ENCODE measurements at places on chromosomes 3 and 15.

DNA sequence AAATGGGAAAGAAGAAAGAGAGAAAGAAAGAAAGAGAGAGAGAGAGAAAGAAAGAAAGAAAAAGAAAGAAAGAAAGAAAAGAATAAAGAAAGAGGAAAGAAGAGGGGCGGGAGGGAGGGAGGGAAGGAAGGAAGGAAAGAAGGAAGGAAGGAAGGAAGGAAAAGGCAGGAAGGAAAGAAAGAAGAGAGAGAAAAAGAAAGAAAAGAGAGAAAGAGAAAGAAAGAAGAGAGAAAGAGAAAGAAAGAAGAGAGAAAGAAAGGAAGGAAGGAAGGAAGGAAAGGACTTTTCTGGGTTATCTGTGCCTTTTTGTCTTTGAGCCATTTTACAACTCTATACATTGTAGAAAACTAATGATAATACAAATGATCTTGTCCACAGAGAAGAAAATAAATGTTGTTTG lies 136.6 kb upstream of the SMAD3 start:
- no peak for DNase-seq

DNA sequence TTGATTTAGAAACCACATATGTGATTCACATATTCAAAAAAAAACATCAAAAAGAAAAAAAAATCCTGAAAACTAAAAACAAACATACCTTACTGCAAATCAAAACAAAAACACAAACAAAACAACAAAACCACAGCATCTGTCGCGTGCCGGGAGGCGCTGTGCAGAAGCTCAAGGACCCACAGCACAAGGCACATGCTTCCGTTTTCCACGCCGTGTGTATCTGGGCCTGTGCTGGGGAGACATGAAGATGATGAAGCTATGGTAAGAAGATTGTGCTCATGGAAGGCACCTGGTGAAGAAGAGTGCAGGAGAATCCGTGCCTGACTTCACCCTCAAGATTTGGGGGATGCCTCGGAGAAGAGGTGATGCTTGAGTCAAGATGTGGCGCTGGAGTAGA lies 788.9 kb upstream of the ARRDC4 start:
- no peak for DNase-seq

GRCh38 chr3:9100513-9100894 lies 137.2 kb upstream of the RAD18 start:
- no peak for DNase-seq

DNA sequence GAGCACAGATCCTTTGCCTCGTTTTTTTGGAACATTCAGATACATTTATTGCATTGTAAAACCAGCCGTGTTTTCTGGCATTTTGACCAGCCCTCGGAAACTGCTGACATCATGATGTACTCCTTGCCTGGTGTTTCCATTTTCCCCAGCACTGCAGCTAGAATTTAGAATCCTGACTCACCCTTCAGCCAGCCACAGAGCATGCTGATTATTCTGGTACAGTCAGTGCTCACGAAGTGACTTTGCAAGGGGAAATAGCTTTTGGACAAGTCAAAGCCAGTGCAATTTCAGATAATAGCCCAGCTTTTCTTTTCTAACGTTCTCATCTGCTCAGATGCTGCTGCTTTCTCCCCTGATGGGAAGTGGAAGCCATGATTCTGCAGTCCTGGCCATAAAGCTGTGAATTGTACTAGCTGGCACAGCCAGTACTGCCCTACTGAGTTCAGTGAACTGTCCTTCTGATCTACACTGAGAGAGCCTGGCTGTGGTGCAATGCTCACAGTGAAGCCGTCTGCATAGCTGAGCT lies 12.1 kb upstream of the CNBP start:
- DNase-seq, result peak; percentile 84

- no peak for DNase-seq
Measured at GRCh38 chr3:155326244-155326643, 32.8 kb upstream of the STRIT1 start.

DNA sequence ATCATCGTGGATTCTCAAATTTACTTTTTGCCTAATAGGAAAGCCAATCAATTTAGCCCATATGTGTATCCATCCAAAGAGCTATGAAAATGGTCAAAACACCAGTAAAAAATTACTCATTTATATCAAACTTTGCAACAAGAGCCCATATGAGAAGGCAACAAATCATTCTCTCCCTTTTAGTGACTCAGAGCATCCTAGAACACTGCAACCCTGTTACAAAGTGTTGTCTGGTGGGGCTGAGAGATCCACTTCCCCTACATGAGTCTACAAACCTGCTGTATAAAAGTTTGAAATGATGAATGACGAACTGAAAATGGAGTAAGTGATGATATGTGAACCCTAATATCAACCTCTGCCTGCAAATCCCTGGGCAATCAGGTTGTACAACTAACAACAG lies 23.3 kb downstream of the PDZRN3 start:
- DNase-seq, result no peak

GRCh38 chr3:141807277-141808033 lies 44.2 kb downstream of the GRK7 start:
- no peak for DNase-seq

- DNase-seq, result no peak
Measured at GRCh38 chr3:128991355-128991895, 2.5 kb downstream of the CFAP92 start.

DNA sequence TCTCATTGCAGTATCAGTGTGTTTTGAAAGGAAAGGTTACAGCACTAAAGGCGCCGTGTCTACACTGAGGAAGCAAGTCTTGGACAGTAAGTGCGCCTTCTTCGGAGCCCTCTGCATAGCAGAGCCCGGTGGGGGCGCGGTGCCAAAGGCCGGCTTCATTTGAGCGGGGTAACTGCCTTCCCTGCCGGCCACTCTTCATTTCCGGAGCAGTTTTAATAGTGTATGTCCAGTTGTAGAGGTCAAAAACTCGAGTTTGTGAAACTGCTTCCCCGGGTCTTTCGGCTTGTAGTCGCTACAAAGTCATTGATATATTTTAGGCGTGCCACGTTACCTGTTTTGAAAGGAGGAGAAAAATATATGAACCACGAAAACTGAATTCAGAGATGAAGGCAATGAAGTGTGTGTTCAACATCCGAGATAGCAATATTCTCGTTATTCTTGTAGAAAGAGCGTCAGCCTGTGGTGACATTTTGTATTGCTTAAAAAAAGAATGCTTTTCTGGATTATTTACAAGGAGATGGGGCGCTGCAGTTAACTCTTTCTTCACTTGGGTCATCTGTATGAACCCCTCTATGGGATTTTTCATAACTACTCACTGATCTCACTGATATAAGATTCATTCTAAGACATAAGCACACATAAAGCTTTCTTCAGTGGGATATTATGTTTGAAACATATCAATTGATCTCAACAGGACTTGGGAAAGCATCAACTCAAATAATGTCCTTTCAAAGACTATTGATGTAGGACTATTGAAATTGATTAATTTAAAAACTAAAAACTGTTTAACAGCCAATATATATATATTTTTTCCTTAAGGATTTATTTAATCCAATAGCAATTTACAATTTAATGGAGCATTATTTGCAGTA lies 3.0 kb downstream of the ALCAM start:
- DNase-seq, result no peak

- DNase-seq, result no peak
Measured at GRCh38 chr15:79740561-79740960, 156.3 kb downstream of the MTHFS start.

DNA sequence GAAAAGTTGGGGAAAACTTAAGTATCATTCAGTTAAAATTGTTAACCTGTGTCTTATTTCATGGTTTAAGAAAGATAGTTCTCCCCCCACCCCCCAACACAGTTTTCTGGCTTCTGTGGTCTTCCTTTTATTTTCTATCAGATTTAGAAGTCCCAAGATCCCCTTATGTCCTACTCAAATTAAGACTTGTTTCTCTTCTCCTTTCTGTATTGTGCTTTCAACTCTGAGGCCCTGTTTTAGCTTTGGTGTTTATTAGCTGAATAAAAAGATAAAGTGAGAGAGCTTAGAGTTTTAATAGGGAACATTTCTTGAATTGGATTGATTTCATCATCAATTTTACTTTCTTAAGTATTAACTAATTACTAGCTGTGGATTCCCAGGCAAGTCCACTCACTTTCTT lies 62.6 kb downstream of the AKAP13 start:
- no peak for DNase-seq

- no peak for DNase-seq
Measured at GRCh38 chr15:88541709-88542341, 4.7 kb downstream of the DET1 start.

DNA sequence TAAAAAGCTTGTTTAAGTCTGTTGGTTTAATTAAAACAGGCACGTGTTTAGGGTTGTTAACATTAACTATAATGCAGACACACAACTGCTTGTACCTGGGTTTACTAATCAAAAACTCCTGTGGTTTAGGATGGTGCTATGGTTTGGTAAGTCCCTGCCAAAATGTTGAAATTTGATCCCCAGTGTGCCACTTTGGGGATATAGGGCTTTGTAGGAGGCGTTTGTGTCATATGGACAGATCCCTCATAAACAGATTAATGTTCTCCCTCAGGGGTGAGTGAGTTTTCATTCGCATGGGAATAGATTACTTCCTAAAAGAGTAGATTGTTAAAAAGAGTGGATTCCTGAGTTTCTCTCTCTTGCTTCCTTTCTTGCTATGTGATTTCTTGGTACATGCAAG lies 18.7 kb upstream of the GK5 start:
- DNase-seq, result no peak

DNA sequence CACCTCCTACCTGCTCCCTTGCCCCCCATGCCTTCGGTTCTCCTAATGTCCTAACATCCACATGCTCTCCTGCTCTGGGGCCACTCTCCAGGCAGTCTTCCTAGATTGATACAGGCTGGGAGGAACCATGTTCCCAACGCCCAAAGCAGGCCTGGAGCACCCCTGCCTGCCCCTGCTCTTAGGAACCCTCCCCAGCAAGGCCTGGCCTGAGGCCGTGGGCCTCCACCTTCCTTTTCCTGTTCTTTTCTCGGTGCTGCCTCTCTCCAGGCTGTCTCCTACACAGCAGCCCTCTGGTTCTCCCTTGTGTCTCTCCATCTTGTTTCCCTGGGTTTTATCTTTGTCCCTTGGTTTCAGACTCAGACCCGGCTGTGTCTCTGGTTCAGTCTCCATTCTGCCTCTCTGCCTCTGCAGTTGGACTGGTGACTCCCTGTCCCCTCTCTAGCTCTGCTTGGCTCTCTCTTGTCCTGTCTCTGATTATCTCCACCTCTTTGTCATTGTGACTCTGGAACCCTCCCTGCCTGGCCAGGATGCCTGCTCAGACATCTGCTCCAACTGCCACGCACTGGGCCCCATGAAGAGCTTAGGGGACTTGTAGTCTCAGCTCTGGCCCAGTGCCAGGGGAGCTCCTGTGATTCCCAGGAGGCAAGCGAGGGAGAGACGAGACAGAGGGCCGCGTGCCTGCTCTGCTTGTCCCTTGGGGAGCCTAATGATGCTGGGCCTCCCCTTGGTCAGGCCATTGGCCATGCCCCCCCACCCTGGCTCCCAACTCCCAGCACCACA lies 26.0 kb upstream of the RPL29 start:
- no peak for DNase-seq

DNA sequence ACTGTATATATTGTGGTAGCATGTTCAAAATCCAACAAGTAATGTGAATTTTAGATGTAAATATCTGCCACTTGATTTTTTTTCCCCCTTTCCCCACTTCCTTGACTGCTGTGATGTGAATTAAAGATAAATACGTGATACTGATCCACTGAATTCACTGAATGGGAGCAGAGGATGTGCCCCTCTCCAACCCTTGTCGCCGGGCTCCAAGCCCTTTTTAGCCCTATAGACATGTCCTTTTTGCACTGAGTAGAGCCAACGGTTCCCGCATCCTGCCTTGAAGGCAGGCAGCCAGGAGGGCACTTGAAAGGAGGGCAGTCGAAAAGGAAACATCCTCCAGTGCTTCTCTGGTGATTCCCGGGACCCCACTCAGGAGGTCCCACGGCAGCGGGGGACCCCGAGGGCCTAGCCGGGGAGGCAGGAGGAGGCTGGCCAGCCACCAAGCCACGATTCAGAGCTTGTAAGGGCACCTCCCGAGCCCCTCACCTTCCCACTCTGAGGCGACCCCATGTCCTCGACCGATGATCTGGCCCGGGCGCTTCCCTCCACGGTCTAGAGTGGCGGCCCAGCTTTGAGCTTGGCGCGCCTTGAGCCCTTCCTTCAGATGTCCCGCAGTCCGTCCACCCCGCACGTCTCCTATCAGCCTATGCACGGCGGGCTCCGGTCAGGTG lies 901 bp upstream of the MANF start:
- no peak for DNase-seq

GRCh38 chr3:49428752-49429080 lies 408 bp downstream of the NICN1 start:
- no peak for DNase-seq

All from AG09309 (cell line).